Right ventricle myocardium superior (tissue), 1 donor: ENCODE measurements at places on chromosomes 11 and 22. TPM values are rescaled to one million over a fixed set of nuclear protein-coding genes. Genes with fewer than 3 reads are reported as not detected.

- no peak for DNase-seq
Measured at GRCh38 chr11:100639140-100639539, 47.9 kb upstream of the ARHGAP42 start.

DNA sequence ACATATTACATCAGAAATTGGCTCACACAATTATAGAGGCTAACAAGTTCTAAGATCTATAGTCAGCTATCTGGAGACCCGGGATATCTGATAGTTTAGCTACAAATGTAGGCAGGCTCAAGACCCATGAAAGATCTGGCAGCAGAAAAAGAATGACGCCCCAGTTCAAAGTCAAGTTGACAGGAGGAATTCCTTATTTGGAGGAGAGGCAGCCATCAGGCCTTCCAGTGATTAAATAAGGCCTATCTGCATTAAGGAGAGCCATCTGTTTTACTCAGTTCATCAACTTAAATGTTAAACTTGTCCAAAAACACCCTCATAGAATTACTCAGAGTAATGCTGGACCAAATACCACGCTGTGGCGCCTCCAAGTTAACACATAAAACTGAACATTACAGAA is 1402.6 kb downstream of the FAM181B start:
- DNase-seq, result no peak

- DNase-seq, result peak; percentile 81
Measured at GRCh38 chr11:129143335-129143734, 48.8 kb downstream of the ARHGAP32 start.

DNA sequence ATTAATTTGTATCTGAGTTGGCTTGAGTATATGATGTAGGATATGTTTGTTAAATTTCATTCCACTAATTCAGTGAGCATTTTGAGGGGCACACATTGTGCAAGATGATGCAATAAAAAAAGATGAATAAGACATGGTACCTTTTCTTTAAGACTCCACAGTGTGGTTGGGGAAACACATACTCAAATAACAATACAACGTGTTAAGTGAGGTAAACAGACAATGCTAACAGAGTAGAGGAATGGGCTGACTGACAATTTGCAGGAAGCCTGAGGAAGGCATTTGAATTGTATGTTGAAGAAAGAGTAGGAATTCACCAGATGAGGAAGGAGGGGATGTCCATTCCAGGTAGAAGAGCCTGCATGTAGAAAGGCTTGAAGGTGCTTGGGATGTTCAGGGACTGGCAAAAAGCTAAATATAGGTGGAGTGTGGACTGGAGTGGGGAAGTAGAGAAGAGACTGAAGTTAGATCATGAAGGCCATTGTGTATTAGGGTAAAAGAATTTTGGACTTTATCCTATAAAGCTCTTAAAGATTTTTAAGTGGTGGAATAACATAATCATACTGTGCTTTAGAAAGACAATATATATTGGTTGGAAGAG is 6.8 kb downstream of the RNF169 start:
- DNase-seq, result no peak

DNA sequence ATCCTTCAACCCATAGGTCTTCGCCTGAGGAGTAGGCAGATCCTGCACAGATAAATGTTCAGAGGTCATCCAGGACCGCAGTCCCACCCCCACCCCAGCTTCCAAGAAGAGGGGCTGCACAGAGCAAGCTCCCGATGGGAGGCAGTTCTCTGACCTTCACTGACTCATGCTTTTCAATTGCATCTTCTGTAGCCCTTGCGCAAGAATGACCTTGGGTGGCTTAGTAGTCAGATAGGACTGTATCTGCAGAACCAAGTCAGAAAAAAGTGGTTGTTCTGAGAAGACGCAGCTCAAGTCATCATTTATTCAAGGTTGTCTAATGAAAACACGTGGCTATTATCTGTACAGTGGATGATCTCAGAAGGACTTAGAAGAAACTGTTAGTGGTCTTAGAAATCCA is 16.4 kb upstream of the GRAMD1B start:
- DNase-seq, result no peak

DNA sequence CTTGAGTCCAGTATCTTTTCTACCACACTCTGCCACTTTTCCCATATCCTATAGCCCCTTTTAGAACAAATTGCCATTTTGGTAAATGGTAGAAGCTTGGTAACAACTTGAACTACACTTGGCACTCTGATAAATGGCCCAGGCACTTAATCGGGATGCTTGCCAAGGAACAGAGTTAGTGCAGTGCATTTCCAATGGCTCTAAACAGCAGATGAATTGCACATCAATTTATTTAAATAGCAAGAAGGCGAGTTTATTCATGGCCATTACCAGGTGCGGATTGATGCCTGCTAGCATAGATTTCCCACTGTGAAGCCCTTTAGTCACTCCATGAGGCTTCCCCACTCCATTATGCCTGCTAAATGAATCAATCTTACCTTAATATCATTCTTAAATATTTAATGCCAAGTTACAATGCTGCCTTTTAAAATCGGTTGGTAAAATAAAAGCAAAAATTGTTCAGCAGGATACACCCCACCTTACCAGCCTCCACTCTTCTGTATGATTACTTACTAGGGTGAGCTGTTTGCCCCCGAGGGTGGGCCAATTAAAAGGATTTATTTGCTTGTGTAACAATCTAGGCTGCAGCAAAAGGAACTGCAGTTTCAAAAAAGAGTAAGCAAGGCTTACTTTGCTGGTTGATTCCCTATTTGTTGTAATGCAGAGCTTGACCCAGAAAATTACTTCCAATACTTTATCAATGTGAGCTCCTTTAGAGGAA is 136.0 kb upstream of the ARHGAP42 start:
- DNase-seq, result no peak

DNA sequence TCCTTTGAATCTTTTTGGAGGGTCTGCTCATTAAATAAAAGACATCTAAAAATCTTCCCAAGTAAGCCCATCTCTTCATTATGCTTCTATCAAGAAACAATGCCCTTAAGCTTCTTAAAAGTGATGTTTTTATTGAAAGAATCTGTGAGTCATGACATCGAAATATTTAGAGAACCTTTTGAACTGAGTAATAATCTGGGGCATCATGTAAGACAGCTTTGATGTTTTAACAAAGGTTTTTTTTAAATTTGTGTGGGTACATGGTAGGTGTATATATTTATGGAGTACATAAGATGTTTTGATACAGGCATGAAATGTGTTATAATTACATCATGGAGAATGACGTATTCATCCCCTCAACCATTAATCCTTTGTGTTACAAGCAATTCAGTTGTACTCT is 46.8 kb downstream of the PLAAT5 start:
- no peak for DNase-seq

- DNase-seq, result no peak
Measured at GRCh38 chr11:90326647-90327046, 103.8 kb upstream of the CHORDC1 start.

GRCh38 chr11:111718436-111718835 is 47.8 kb downstream of the PPP2R1B start:
- no peak for DNase-seq

- no peak for DNase-seq
Measured at GRCh38 chr22:47402876-47403525, 640.6 kb downstream of the TBC1D22A start.

- no peak for DNase-seq
Measured at GRCh38 chr11:115676768-115677167, 172.6 kb upstream of the CADM1 start.

- no peak for DNase-seq
Measured at GRCh38 chr22:49238181-49239141, 589.2 kb downstream of the BRD1 start.

- no peak for DNase-seq
Measured at GRCh38 chr11:78659326-78660270, 84.9 kb upstream of the NARS2 start.

DNA sequence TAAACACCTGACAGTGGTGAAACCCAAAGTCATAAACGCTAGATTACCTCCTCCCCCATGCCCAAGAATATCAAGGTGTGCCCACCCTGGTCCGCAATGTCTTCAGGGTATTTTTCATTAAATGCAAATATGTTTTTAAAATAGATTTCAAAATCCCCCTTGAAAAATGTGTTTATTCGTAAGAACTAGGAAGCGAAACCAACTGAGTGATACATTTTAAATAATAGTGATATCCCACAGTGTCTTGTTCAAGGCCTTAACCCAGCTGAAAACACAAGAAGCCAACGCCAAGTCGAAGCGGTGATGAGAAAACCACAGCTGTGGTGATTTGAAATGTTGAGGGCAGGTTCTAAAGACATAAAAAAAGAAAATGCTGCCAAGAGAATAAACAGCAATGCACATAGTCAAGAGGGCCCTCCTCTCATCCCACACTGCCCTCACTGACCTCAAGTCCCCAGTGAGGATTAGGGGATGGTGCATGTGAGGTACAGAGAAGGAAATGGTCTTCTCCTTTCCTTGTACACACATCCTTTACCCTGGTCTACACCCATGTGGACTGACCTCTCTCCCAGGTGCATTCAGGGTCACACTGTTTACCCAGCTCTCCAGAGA is 25.5 kb downstream of the KCNJ1 start:
- no peak for DNase-seq

- no peak for DNase-seq
Measured at GRCh38 chr11:43548916-43549315, 131.6 kb upstream of the HSD17B12 start.

DNA sequence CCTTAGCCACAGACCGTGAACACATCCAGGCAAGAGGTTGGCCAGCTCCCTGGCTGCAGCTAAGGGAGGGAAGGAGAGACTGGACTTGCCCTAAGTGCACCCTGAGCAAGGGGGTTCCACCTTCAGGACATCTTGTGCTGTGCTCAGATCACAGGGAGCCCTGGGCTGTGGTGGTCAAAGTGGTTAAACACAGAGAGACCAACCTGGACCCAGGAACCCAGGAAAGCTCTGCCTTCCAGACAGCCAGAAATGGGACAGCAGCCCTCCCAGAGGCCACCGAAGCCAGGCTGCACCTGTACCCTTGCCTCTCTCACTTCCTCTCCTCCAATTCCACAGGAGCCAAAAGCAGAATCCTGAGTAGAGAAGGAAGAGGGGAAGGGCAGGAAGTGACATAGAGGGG is 105.2 kb upstream of the TMEM45B start:
- no peak for DNase-seq

- peak; percentile 91 for DNase-seq
Measured at GRCh38 chr22:50342651-50343540, at the start of gene PPP6R2. TSS of gene PPP6R2 (plus strand) at chr22:50343327. CDS start at chr22:50393909, 50,582 bp downstream.

DNA sequence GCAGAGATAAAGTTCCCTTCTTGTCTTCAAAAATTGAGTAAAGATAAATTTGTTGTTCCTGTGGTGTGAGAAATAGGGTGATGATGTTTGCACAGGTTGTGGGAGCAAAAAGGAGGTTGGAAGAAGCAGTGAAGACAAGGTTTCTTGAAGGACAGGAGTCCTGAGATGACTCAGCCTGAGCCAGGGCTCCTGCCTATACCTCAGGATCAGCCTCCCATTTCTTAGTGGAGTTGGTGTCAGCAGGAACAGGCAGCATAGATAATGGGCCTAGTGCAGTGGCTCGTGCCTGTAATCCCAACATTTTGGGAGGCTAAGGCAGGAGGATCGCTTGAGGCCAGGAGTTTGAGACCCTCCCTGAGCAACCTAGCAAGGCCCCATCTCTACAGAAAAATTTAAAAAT is 28.7 kb downstream of the EIF4G2 start:
- no peak for DNase-seq

DNA sequence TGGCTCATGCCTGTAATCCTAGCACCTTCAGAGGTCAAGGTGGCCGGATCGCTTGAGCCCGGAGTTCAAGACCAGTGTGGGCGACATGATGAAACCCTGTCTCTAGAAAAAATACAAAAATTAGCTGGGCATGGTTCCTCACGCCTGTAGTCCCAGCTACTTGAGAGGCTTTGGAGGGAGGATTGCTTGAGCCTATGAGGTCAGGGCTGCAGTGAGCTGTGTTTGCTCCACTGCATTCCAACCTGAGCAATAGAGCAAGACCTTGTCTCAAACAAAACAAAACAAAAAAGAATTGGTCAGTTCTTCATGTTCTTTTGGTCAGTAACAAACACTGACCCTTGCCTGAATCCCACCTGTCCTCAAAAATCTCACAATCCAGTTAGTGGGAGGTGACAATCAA is 36.7 kb upstream of the VSTM5 start:
- no peak for DNase-seq

DNA sequence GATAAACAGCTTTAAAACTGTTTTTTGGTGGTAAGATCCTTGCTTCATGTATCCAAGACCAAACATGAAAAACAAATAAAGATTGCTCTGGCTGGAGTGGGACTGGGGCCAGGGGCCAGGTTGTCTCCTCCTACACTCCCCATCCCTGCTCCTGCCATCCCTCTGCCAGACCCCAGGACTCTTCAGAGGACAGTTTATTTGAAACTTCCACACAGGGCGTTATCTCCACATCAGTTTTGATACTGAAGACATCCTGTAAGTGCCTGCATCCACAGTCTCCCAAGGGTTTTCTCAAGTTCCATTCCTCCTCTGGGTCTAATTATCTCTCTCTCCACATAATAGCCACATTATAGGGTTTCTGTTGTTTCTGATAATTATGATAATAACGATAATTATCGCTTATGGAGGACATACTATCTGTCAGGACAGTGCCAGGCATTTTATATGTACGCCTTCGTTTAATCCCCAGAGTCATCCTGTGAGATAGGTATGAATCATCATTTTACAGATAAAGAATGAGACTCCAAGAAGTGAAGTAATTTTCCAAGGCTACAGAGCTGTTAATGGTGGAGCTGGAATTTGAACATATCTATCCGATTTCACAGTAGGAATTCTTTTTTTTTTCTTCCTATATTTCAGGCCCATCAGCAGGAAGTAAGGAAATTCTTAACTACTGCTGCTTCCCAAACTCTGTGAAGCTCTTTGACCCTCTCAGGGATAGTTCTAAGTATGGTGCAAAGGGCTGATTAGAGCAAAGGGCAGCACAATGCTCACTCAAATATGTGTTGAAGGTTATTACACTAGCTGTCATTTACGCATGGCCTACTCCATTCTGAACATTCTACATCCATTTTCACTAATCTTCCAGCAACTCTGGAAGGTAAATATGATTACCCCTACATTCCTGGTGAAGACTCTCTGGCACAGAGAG is 488.0 kb upstream of the CCDC90B start:
- DNase-seq, result no peak

DNA sequence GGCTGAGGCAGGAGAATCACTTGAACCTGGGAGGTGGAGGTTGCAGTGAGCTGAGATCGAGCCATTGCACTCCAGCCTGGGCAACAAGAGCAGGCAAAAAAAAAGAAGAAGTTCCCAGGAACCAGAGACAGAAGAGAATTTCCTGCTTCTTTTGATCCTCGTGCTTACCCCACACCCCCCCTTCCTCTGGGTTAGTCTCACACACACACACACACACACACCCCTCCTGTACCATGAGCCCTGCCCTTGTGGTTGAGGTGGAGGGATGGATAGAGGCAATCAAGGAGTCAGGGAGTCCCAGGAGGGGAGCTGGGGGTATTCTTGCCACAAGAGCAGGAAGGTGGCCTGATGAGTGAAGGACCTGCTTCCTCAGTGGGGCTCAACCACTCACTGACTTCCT is 4.1 kb upstream of the UBE2L6 start:
- no peak for DNase-seq

Gene CNGA4
- total RNA-seq, result not detected

Gene DAGLA
- total RNA-seq, result 4.2 TPM

Gene ACRV1
- not detected for total RNA-seq

Gene LRRN4CL
- 3.8 TPM for total RNA-seq

Gene NAV2
- total RNA-seq, result 10.5 TPM

Gene CCDC116
- 0.24 TPM for total RNA-seq

Gene SMTN
- total RNA-seq, result 256 TPM
